NCI-H1105 treated with DMSO at 0.1 percent for 48 hours (cell line): ENCODE measurements at places on chromosomes 7 and 10.

- DNase-seq = no peak
These were observed 162.2 kb downstream of the SH3PXD2A start for GRCh38 chr10:103692952-103693811.

GRCh38 chr7:149489391-149490024, 8.1 kb downstream of the ZNF746 start:
- no peak for DNase-seq

- no peak for DNase-seq
These were observed 1454.1 kb downstream of the GATA3 start for GRCh38 chr10:9508606-9509005.

- DNase-seq = no peak
These were observed 31.7 kb upstream of the SEMA3C start for GRCh38 chr7:80950550-80950967.

DNA sequence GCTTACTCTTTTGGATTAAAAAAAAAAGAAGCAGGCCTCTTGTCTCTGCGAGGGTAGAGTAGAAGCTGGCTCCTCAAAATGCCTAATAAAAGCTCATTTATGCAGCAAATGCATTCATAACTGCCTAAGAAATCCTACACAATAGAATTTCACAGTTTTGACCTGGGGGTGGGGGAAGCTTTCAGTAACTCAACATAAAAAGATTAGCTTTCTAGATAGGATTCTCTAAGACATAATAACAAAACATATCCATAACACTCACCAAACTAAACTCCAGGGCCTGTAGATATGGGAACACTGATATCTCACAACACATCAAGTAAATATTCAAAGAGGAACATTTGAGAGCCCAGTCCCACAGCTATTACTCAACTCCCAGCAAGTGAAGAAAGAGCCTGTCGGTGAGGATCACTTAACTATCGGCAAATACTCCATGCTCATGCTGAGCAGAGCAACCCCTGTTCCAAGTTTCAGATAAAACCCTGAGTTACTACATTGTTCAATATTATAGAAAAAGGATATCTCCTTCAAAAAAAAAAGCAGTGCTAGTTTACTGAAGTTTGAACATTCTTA, 88.1 kb downstream of the COBL start:
- no peak for DNase-seq
